ENCODE measurements at places on chromosomes 5 and 9. TPM values are rescaled to one million over a fixed set of nuclear protein-coding genes. Genes with fewer than 3 reads are reported as not detected.
A peak's percentile ranks its signal among the peaks of the same experiment; 100 is the strongest.

DNA sequence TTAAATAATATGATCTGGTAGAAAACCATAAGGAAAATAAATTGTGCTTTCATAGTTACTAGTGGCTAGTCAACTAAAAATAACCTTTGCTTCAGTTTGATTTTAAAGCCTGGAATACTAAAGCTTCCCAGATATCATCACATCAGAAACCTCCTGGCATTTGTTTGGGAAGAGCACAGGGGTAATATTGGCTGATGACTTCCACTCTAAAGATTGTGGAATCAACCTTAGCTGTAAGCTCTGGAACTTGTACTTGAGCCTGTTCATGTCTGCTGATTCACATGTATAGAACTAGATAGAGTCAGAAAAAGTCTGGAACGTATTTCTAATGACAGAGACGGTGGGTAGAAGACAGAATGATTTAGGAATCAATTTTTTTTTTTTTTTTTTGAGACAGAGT, 345.0 kb downstream of the CWC27 start:
- DNase-seq, result no peak

The ACSL6 gene
- 0.01 TPM for polyA plus RNA-seq

- DNase-seq, result peak; percentile 60
Measured at GRCh38 chr9:36187414-36187813, 3.3 kb upstream of the CLTA start.

GRCh38 chr9:129886226-129887174, 51.2 kb downstream of the USP20 start:
- DNase-seq, result no peak

- no peak for DNase-seq
Measured at GRCh38 chr5:171808951-171809350, 23.3 kb downstream of the SMIM23 start.

DNA sequence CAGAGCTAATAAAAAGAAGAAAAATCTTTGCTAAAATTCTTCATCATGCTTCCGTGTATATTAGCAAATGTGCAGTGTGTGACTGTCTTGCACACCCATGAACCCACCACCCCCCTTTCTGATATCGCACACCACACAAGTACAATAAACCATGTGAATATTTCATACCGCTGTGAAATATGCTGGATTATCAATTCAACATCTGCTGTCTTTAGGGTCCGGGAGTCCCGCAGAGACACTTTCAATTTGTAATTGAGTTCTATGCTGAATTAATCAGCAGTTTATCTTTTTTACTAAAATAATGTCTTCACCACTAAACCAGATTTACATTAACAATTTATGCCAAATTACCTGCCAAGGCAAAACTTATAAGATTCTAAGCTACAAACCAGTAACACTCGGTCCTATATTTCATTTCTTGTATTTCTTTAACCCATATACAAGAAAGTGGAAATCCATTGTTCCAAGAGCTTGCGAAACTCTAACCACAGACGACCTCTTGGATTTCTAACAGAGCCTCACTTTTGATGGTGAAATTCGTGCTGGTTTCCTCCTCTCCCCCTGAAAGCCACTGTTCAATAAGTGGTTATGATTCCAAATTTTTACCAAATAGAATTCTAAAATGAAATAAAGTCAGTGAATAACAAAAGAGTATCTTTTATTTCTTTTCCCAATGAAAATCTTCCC, 44.2 kb downstream of the PSMB7 start:
- DNase-seq, result no peak

DNA sequence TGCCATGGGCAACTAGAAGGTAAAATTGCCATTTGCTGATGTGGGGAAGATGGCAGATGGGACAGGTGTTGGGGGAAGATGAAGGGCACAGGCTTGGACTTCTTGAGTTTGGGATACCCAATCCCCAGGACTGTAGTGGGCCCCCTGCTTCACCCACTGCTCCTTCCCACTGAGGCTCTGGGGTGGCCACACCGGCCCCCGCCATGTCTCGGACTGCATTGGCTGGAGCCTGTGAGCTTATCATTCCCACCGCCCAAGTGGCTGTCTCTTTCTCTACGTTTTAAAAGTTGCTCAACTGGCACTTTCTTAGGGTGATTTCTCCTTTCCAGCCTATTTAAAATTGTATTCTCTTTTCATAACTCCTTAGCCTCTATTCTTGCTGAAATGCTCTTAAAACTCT, 730.0 kb upstream of the ADAMTS16 start:
- no peak for DNase-seq

- DNase-seq, result no peak
Measured at GRCh38 chr5:177484902-177485549, 11.6 kb upstream of the DBN1 start.

- no peak for DNase-seq
Measured at GRCh38 chr5:176540956-176541337, 3.7 kb upstream of the RNF44 start.

GRCh38 chr5:72692231-72692637, 124.2 kb upstream of the TNPO1 start:
- no peak for DNase-seq

The GCNT4 gene
- polyA plus RNA-seq, result 0.70 TPM

The SH3PXD2B gene
- polyA plus RNA-seq, result 16.2 TPM

- peak; percentile 13 for DNase-seq
Measured at GRCh38 chr5:16742938-16743337, 126.1 kb upstream of the RETREG1 start.

GRCh38 chr9:116998305-116998704, 311.2 kb downstream of the TRIM32 start:
- no peak for DNase-seq

The GRIN1 gene
- 0.28 TPM for polyA plus RNA-seq

DNA sequence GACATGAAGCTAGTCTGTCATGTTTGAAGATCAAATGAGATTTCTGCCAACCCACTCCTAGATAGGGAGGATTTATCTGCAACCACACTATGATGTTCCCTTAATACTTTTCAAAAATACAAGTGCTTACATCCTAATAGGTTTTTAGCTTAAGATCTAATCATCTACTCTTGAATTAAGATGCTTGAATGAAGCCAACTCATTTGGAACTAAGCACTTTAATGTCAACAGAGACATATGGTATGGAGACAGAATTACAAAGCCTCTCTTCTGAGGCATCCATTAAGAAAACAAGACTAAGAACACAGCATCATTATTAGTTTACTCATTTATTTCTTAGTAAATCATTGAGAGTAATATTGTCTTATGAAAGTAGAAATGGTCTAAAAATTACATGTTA, 139.3 kb upstream of the NFIB start:
- DNase-seq, result no peak

DNA sequence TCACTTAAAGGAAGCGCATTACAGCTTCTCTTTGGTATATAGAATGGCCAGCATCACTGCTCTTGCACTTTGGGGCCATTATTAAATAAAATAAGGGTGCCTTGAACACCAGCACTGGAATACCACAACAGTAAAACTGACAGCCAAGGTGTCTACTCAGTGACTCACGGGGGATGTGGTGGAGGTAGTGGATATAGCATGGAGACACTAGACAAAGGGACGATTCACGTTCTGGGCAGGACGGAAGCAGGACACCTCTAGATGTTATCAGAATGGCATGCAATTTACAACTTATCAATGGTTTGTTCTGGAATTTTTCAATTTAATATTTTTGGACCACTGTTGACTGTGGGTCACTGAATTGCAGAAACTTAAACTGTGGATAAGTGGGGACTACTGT, 32.9 kb upstream of the PDE8B start:
- DNase-seq, result no peak

DNA sequence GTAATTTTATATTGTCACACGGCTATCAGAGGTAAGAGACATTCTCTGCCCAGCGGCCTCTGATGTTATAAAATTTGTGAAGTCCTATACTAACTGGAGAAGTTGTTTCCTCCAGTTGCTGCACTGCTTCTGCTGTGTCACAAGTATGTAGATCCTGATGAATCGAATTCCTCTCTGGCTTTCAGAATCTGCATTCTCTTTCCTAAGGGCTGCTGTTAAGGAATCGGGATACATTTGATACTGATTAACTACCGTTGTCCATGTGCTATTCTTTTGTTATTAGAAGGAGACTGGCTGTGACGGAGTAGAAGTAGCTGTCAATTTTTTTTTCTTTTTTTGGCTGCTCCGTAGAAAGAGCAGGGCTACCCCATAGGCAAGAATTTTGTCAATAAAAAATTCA, 81.7 kb upstream of the LRRC70 start:
- DNase-seq, result no peak

The ASTN2 gene
- polyA plus RNA-seq, result 0.19 TPM

DNA sequence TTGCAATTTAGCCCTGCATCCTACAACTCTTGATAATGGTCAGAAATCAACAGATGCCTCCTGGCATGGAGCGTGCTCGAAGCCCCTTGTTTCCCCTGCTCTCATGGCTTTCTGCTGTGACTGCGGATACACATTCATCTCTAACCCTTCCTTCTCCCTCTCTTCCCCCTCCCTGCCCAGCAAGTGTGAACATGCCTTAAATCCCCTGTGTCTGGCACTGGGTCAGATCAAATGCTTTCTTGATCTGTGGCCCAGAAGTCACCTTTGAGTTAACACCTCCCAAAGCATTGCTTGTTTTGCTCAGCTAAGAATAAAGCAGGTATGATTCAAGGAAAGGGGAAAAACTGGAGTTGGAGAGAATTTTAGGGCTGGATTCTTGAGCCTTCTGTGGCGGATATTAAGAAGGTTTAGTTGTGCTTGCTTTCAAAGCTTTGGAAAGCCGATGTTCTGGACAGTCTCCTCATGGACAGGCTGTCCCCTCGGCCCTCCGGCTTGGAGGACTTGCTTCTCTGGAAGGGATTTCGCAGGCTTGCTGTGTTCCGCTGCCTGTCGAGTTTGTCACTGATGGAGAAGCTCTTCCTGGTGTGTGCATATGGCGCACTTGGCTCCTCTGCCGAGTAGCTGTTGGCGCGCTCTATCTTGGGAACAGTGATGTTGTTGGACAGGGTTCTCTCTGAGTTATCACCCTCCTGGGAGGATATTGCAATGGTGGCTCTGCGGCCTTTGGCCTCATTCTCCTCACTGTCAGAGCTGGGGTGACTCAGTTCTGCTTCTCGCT, 121.3 kb upstream of the KLF9 start:
- peak; percentile 26 for DNase-seq

- DNase-seq, result no peak
Measured at GRCh38 chr5:102850503-102850902, 95.4 kb downstream of the PAM start.

The ALDH1A1 gene
- 0.94 TPM for polyA plus RNA-seq

- DNase-seq, result no peak
Measured at GRCh38 chr9:136931611-136932130, 12.9 kb downstream of the FBXW5 start.

DNA sequence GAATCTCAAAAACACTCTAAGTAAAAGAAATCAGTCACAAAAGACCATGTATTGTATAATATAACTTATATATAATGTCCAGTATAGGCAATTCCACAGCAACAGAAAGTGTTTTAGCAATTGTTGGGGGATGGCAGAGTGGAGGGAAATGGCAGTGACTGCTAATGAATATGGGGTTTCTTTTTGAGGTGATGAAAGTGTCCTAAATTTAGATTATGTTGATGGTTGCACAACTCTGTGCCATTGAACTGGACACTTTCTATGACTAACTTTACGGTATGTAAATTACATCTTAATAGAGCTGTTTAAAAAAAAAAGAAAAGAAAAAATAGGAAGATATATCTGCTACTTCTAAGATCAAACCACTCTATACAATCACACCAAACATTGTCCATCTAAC, 124.9 kb upstream of the ZNF462 start:
- DNase-seq, result no peak

- DNase-seq, result no peak
Measured at GRCh38 chr5:115549154-115549553, 4.6 kb upstream of the FEM1C start.

DNA sequence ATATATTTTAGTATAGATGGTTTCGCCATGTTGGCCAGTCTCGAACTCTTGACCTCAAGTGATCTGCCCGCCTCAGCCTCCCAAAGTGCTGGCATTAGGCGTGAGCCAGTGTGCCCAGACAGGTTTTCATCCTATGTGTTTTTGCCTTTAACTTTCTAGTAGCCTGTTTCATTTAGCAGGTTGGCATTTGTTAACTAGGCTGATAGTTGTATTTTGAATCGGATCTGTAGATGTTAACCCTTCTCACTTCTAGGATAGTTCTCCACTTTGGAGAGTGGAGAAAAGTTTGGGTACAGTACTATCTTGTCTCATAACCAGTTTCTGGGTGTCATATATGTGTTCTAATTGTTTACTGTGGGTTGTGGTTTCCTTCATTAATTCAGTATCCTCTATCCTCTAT, 7.3 kb upstream of the FGF18 start:
- no peak for DNase-seq

GRCh38 chr9:86947146-86948073, at the start of gene GAS1:
GAS1 (minus strand) TSS chr9:86947506; CDS start chr9:86946779, 727 bp downstream.
- peak; percentile 56 for DNase-seq

GRCh38 chr9:96020792-96021550, 145.5 kb downstream of the ERCC6L2 start:
- no peak for DNase-seq

The DROSHA gene
- polyA plus RNA-seq, result 58.6 TPM

DNA sequence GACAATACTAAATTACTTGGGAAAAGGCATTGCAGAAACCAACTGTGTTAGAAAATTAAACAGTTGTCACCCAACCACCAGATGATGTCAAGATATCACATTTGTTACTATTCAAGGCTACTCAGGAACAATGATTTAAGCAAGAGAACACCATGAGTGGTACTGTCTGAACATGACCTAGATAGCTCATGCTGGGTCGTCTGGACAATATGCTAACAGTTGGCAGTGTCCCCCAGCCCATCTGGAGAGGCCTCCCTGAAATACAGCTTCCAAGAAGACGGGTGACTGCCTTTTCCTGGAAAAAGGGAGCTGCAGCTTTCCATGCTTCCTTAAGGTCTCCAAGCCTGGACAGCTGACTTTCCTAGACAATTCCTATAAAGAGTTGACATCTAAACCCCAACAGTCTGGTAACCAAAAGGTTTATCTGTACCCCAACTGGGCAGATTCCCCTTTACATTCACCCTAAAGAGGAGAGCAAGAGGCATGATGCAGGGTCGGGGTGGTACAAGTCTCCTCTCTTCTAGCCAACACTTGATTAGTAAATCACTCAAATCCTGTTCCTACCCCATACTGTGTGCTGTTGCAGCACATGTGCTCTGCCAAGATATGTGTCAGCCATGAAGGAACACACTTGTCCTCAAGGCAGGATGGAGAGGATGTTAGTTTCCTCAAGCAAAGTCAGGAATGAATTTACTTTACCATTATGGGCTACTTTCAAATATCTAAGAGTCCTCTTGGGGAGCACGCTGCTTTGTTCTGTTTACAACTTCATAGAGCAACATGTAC, 433.0 kb downstream of the PDE4D start:
- no peak for DNase-seq

GRCh38 chr5:54176066-54176830, 134.1 kb downstream of the ARL15 start:
- no peak for DNase-seq

DNA sequence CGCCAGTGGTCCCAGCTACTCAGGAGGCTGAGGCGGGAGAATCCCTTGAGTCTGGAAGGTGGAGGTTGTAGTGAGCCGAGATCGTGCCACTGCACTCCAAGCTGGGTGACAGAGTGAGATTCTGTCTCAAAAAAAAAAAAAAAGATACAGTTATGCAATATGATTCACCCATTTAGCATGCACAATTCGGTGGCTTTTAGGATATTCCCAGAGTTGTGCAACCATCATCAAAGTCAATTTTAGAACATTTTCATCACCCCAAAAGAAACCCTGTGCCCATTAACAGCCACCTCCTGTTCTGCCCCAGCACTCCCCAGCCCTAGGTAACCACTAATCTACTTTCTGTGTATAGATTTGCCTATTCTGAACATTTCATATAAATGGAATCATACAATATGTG, 4.3 kb upstream of the DHFR start:
- no peak for DNase-seq

All from foreskin keratinocyte (primary cell).